ENCODE measurements at places on chromosomes 13 and 19. TPM values are rescaled to one million over a fixed set of nuclear protein-coding genes. Genes with fewer than 3 reads are reported as not detected.

ZNF829 gene
- 0.65 TPM for total RNA-seq

ZNF563 gene
- 1.7 TPM for total RNA-seq

EBI3 gene
- total RNA-seq: 1.4 TPM

MIER2 gene
- total RNA-seq: 10.7 TPM

GPC6 gene
- 0.51 TPM for total RNA-seq

ZNF726 gene
- 0.56 TPM for total RNA-seq

Measured in pancreas (tissue), 10 donors.